ENCODE measurements at places on chromosomes 2 and 18.

DNA sequence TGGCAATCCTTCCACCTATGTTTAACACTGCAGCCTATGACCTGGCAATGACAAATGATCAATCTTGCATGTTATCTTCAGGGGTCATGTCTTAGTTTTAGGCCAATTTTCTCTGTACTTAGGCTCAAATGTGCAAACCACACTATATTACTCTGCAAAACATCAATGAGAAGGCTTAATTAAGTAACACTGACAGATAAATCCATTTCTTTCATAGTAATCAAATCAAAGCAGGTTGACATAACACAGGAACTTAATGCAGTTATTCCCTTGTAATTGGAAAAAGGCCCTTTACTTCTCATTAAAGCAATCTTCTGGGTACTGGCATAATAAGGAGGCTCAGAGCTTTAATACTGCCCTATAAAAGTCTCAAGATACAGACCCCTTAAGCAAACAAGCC, 114.4 kb downstream of the TCF4 start:
- DNase-seq = no peak

DNA sequence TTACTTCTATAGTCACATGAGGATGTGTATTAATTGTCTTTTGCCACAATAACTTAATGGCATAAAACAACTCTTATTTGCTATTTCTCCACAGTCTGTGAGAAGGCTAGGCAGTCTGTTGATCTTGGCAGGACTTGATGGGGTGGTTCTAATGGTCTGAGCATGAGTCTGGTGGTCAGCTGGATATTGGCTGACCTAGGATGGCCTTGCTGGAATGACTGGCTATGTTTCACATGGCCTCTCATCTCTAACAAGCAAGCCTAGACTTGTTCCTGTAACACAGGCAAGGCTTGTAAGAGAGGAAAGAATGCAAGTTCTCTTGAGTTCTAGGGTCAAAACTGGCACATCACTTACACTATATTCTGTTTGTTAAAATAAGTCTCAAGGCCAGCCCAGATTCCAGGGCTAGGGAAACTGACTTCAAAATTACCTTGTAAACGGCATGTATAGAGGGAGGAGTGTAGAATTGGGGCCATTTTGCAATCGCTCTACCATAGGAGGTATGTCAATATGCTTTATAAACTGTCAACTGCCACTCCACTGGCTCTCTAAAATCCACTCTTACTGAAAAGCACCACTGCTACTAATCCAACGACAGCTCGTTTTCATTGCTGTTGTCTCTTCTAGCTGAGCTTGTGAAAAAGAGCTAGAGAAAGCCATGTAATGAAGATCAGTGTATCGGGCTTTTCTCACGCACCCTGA, 325.0 kb upstream of the PKDCC start:
- DNase-seq = no peak

DNA sequence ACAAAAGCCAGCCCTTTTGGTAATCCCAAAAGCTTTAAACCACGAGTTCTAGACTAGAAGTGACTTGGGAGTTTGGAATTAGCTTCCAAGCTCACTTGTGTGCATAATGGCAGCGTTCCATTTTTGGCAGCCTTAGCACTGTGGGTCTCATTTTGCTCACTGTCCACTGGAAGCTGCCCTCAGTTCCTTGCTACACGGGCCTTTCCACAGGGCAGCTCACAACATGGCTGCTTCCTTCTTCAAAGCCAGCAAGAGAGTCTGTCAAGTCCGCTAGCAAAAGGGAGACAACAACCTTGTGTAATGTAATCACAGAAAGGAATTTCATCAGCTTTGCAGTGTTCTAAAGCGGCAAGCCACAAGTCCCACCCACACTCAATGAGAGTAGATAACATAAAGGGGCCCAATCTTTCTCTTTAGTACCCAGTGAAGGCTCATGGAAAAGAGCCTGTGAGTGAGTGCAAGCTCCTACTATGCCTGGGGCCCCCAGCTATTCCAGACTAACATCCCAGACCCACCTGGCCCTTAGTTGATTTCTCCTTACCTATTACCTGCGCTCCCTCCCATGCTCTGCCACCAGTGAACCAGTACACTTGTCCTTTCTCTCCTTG, 239.7 kb upstream of the FBXO11 start:
- DNase-seq = peak; percentile 94

GRCh38 chr2:180910831-180911665, 69.4 kb upstream of the UBE2E3 start:
- no peak for DNase-seq

GRCh38 chr2:196927376-196928225, 1.1 kb upstream of the PGAP1 start:
- DNase-seq = peak; percentile 13

- no peak for DNase-seq
Measured at GRCh38 chr2:6921321-6921922, 4.2 kb downstream of the RNF144A start.

- DNase-seq = no peak
Measured at GRCh38 chr2:142897807-142898206, 20.3 kb downstream of the KYNU start.

DNA sequence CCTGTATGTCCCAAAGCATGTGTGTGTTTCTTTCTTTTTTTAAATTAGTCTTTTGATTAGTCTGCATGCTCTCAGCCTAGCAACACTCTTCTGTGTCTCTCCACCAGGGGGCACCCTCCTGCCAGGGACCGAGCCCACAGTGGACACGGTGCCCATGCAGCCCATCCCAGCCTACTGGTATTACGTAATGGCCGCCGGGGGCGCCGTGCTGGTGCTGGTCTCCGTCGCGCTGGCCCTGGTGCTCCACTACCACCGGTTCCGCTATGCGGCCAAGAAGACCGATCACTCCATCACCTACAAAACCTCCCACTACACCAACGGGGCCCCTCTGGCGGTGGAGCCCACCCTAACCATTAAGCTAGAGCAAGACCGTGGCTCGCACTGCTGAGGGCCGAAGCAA, 93.8 kb downstream of the NRP2 start:
- DNase-seq = peak; percentile 73

GRCh38 chr18:76495006-76495370, at the start of gene ZNF516:
ZNF516 (minus strand) TSS chr18:76495242; CDS start chr18:76443054, 52,188 bp downstream.
- DNase-seq = no peak

DNA sequence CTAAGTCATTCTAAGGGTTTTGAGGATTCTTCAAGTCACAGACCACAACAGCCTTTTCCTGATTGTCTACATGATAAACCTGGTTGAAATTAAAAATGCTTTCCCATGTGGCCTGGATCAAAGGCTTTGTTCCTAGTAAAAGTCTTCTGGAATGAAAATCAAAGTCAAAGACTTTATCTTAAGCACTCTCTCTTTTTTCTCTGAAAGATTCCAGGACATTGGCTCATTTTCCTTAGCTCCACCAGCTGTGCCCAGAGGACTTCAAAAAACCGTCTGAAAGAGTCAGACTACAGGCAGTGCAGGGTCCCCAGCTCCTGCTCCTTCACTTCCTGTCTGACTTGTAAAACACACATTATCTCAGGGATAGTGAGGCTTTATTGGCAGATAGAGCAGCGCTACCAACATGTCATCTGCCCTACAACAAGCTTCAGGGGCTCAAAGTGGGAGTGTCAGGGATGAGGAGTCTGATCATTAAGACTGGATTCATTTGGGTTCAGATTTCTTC, 148.2 kb downstream of the ESCO1 start:
- DNase-seq = no peak

- DNase-seq = no peak
Measured at GRCh38 chr2:13230221-13230620, 513.5 kb downstream of the TRIB2 start.

- no peak for DNase-seq
Measured at GRCh38 chr2:45736757-45737704, 85.6 kb downstream of the PRKCE start.

DNA sequence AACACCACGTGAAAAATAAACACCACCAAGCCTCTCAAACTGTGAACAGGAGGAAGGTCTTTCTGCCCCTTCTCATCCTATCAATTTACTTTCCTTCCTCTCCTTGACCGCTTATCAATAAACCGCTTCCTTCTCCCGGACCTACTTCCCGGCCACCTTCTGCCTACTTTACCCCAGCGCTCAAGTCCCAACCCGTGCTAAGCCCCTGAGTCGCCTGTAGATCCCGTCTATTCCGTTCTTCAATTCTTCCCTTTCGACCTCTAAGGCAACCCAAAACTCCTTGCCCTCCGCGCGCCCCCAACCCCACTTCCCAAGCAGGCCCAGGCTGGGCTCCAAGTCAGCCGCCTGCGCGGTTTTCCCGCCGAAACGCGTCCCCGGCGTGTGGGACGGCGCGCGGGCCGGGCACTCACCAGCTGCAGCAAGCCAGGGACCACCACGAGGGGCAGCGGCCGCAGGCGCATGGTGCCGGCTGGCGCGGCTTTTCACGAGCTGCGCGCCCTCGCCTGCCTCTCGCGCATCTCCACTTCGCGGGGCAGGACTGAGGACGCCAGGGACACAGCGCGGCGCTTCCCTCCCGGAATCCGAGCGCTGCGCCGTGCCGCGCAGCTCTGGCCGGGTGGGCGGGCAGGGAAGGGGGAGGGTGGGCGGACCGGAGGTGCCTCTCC, at the start of gene NXPH2:
Gene NXPH2 (minus strand): TSS at position 610 of the 665 bp plus-strand sequence. CDS start 149 bp downstream, at position 461.
- no peak for DNase-seq

GRCh38 chr2:5914811-5915611, 222.8 kb downstream of the SOX11 start:
- no peak for DNase-seq

DNA sequence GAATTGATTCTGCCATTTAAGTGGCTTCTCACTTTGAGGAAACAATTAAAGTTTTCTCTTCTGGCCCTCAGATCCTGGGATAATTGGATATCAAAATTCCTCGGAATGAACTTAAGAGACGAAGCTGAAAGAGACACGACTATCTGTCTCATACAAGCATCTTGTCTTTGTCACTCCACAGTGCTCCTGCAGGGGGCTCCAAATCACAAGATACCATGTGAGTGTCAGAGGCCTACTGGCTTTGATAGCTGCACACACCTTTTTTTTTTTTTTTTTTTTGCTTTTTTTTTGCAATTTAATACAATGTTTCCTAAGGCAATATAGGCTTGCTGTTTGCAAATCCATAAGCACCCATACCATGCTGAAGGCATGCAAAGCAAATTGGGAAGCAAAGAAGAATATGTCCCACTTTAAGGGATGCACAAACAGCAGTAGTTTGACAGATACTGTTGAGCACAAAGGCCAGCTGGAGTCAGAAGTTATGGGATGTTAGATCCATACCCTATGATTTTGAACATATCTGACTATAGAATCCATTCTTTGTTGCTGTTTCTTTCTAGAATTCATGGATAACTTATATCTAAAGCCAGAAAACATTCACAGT, 109.0 kb upstream of the CBLN2 start:
- peak; percentile 58 for DNase-seq

DNA sequence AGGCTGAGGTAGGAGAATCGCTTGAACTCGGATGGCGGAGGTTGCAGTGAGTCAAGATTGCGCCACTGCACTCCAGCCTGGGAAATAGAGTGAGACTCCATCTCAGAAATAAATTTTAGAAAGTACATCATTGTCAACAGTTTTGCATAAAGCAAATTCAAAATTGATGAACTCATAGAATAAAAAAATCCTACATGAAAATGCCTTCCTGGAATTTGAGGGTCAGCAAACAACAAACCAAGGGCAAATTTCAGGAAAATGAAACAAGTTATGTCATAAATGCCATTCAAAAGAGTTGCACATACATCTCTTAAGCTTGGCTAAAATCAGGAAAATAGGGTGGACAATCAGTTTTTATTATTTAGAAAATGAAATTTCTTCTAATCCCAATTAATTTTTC, 45.1 kb downstream of the COL5A2 start:
- no peak for DNase-seq

- DNase-seq = no peak
Measured at GRCh38 chr18:63801343-63801742, 26.1 kb downstream of the SERPINB7 start.

All from hematopoietic multipotent progenitor cell treated with erythropoietin and hydrocortisone succinate and interleukin-3 and kit ligand, for 8 days (in vitro differentiated cells).